ENCODE measurements at places on chromosomes 16 and 17.

- H3K4me3 ChIP-seq = no peak overlapping the region
- H3K36me3 ChIP-seq = peaks cover 12% of the 10 kb centered on the region
- no peak for ATAC-seq
- no peak overlapping the region for H3K27ac ChIP-seq
Observed at GRCh38 chr17:75371339-75371738, 34.1 kb downstream of the GRB2 start.

- no peak overlapping the region for H3K27ac ChIP-seq
- ATAC-seq = no peak
- no peak overlapping the region for H3K4me3 ChIP-seq
Observed at GRCh38 chr17:55241097-55241496, 23.7 kb upstream of the HLF start.

DNA sequence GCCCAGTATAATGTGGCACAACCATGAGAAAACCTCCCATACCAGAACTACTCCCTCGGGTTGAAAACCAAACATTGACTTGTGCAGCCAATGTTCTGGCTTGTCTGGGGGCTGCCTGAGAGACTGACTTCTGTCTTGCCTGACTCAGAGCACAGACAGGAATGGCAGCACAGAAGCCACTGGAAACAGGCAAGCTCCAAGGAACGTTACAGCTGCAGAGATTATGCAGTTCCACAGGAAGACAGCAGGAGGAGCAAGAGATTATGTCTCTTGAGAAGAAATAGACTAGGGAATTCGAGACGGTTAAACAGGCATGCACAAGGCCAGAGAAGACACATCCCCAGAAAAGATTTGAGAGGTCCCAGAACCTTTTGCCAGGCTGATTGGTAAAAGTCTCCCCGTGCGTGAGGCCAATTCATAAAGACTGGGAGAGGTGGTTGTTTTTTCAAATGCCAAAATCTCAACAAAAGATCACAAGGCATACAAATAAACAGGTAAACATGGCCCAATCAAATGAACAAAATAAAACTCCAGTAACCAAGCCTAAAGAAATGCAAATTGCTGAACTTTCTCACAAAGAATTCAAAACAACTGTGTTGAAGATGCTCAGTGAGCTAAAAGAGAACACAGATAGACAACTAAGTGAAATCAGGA, 90.6 kb upstream of the CDH5 start:
- H3K27ac ChIP-seq = no peak overlapping the region
- peak; percentile 15 for ATAC-seq
- H3K4me1 ChIP-seq = peaks cover 3% of the 10 kb centered on the region
- no peaks in the 10 kb centered on the region for H3K36me3 ChIP-seq
- no peak overlapping the region for H3K4me3 ChIP-seq

GRCh38 chr16:83338941-83339340, 468.8 kb upstream of the HSBP1 start:
- H3K27ac ChIP-seq = no peak overlapping the region
- no peaks in the 10 kb centered on the region for H3K27me3 ChIP-seq
- no peaks in the 10 kb centered on the region for H3K36me3 ChIP-seq
- H3K4me3 ChIP-seq = no peak overlapping the region

- no peak overlapping the region for H3K4me3 ChIP-seq
- H3K27me3 ChIP-seq = no peaks in the 10 kb centered on the region
- no peak overlapping the region for H3K27ac ChIP-seq
- no peak for ATAC-seq
- peaks cover 23% of the 10 kb centered on the region for H3K36me3 ChIP-seq
Observed at GRCh38 chr16:87971933-87972332, 20.7 kb downstream of the BANP start.

- no peak for ATAC-seq
- no peaks in the 10 kb centered on the region for H3K27me3 ChIP-seq
- no peak overlapping the region for H3K27ac ChIP-seq
- H3K36me3 ChIP-seq = peaks cover 92% of the 10 kb centered on the region
- no peak overlapping the region for H3K4me3 ChIP-seq
Observed at GRCh38 chr17:6465206-6466003, 21.1 kb downstream of the PIMREG start.

GRCh38 chr16:15592324-15592723, 50.6 kb downstream of the MARF1 start:
- no peak overlapping the region for H3K4me3 ChIP-seq
- no peak overlapping the region for H3K27ac ChIP-seq
- no peak for ATAC-seq
- H3K27me3 ChIP-seq = no peaks in the 10 kb centered on the region

- no peaks in the 10 kb centered on the region for H3K4me1 ChIP-seq
- H3K27me3 ChIP-seq = no peaks in the 10 kb centered on the region
- no peak overlapping the region for H3K4me3 ChIP-seq
Observed at GRCh38 chr17:70687421-70687820, 518.1 kb downstream of the KCNJ2 start.

GRCh38 chr16:76583945-76584344, 306.7 kb downstream of the CNTNAP4 start:
- no peaks in the 10 kb centered on the region for H3K27me3 ChIP-seq
- ATAC-seq = no peak
- H3K4me3 ChIP-seq = no peak overlapping the region
- no peak overlapping the region for H3K27ac ChIP-seq
- H3K36me3 ChIP-seq = no peaks in the 10 kb centered on the region

GRCh38 chr16:29820730-29821642, 724 bp downstream of the MVP start:
- H3K36me3 ChIP-seq = no peaks in the 10 kb centered on the region
- H3K4me1 ChIP-seq = no peaks in the 10 kb centered on the region
- H3K27ac ChIP-seq = peak overlapping the region; percentile 64
- peak overlapping the region; percentile 82 for H3K4me3 ChIP-seq
- no peaks in the 10 kb centered on the region for H3K27me3 ChIP-seq

GRCh38 chr17:62718429-62718828, 89.7 kb downstream of the MARCHF10 start:
- no peaks in the 10 kb centered on the region for H3K27me3 ChIP-seq
- H3K4me3 ChIP-seq = no peak overlapping the region
- ATAC-seq = no peak

GRCh38 chr17:4522661-4523060, 24.0 kb downstream of the SPNS2 start:
- H3K4me3 ChIP-seq = no peak overlapping the region
- H3K27me3 ChIP-seq = no peaks in the 10 kb centered on the region
- no peaks in the 10 kb centered on the region for H3K36me3 ChIP-seq
- ATAC-seq = no peak
- peak overlapping the region; percentile 70 for H3K27ac ChIP-seq

DNA sequence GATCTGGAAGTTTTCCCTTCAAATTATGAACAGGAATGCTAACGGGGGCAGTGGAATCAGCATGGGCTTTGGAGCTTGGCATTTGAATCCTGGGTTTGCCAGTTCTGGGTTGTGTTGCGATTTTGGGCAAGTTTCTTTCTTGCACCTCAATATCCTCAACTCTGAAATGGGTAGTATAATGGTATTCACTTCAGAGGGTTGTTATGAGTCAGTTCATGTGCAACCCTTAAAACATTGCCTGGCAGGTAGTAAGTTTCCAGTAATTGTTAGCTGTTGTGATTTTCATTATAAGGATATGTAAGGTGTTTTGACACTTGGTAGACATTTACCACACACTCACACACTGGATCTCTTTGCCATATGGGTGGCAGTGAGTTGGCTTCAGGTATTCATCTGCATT, 33.4 kb downstream of the SNX29 start:
- H3K4me3 ChIP-seq = no peak overlapping the region
- no peak for ATAC-seq
- H3K27me3 ChIP-seq = no peaks in the 10 kb centered on the region
- no peaks in the 10 kb centered on the region for H3K36me3 ChIP-seq
- no peaks in the 10 kb centered on the region for H3K4me1 ChIP-seq

GRCh38 chr16:554640-555365, 5.4 kb upstream of the PRR35 start:
- no peak for ATAC-seq
- no peaks in the 10 kb centered on the region for H3K4me1 ChIP-seq
- no peak overlapping the region for H3K4me3 ChIP-seq
- no peak overlapping the region for H3K27ac ChIP-seq
- peaks cover 23% of the 10 kb centered on the region for H3K27me3 ChIP-seq

- H3K27me3 ChIP-seq = no peaks in the 10 kb centered on the region
- H3K36me3 ChIP-seq = peaks cover 45% of the 10 kb centered on the region
- H3K27ac ChIP-seq = no peak overlapping the region
- no peak overlapping the region for H3K4me3 ChIP-seq
- H3K4me1 ChIP-seq = peaks cover 18% of the 10 kb centered on the region
Observed at GRCh38 chr16:69669577-69669976, 56.8 kb downstream of the NQO1 start.

DNA sequence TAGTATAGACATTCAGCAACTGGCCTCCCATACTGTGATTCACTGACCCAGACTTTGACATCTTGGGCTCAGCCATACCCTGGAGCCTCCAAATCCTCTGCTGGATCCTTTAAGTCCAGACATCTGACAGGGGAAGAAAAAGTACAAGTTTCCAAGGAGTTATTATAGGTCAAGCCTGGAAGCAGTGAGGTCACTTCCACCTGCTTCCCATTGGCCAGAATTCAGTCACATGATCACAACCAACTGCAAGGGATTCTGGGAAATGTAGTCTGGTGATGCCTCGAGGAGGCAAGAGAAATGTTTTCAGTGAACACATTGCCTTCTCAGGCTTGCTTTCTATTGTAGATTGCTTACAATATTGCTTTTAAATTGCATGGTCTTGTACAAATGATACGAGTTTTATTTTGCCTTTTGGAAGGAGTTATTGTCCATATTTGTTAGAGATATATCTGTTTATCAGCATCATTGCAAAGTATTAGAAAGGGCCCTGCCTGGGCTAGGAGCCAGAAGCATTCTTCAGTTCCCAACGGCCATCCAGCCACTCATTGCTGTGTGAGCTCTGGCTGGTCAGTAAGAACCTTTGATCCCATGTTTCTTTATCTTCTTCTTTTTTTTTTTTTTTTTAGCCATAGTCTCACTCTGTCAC, 696.9 kb downstream of the WWOX start:
- peak; percentile 62 for ATAC-seq
- H3K36me3 ChIP-seq = no peaks in the 10 kb centered on the region
- H3K27ac ChIP-seq = no peak overlapping the region
- no peaks in the 10 kb centered on the region for H3K4me1 ChIP-seq
- no peaks in the 10 kb centered on the region for H3K27me3 ChIP-seq
- no peak overlapping the region for H3K4me3 ChIP-seq

GRCh38 chr16:2398520-2398919, 30.7 kb upstream of the CCNF start:
- H3K27me3 ChIP-seq = no peaks in the 10 kb centered on the region
- no peak overlapping the region for H3K4me3 ChIP-seq
- no peak overlapping the region for H3K27ac ChIP-seq
- ATAC-seq = no peak
- H3K4me1 ChIP-seq = no peaks in the 10 kb centered on the region

DNA sequence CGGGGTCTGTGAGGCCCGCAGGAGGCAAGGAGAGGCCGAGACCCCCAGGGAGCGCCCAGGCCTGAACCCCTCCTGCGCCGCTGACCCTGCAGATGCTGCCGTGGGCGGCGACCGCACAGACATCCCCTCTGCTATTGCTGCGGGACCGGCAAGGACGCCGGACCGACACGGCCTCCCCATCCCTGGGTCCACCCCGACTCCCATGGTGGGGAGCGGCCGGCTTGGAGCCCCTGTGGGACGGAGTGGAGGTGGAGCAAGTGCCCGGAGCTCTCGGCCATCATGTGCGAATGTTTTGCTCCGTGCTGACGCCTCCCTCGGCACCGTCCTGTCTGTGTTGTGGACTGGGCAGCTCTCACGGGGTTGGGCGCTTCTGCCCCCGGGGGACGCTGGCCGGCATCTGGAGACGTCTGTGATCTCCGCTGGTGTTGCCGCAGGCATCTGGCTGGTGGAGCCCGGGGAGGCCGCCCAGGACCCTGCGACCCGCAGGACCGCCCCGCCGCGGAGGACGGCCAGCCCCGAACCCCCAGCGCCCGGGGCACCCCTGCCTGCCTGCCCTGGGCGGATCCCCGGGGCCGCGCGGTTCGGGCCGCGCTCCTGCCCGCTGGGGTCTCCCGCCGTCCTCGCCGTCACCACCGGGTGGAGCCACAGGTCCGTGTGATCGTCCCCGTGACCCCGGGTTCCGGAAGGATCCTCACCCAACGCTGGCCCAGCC, 12.8 kb upstream of the GNG13 start:
- H3K27ac ChIP-seq = no peak overlapping the region
- peak overlapping the region; percentile 15 for H3K4me3 ChIP-seq
- H3K36me3 ChIP-seq = no peaks in the 10 kb centered on the region
- H3K27me3 ChIP-seq = peaks cover 84% of the 10 kb centered on the region
- ATAC-seq = peak; percentile 58

DNA sequence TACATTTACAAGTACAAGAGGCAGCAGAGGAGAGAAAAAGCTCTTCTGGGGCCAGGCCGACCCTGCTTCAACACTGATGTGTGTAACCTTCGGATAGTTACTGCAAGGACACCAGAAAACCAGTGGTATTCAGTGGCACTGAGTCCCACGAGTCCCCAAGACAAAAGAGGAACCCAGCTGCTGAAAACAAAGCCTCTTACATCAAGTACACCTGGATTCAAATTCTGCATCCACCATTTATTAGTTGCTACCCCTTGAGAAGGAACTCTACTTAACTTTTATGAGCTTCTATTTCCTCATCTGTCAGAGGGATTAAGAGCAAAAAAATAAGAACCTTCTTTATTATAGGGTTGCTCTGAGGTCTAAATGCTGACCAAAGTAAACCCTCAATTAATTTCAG, 2.6 kb downstream of the EARS2 start:
- H3K27me3 ChIP-seq = no peaks in the 10 kb centered on the region
- H3K4me1 ChIP-seq = peaks cover 27% of the 10 kb centered on the region
- H3K27ac ChIP-seq = no peak overlapping the region
- ATAC-seq = no peak

- no peak overlapping the region for H3K4me3 ChIP-seq
- no peaks in the 10 kb centered on the region for H3K36me3 ChIP-seq
- H3K27me3 ChIP-seq = peaks cover 36% of the 10 kb centered on the region
- no peak overlapping the region for H3K27ac ChIP-seq
Observed at GRCh38 chr17:45867702-45868101, 23.0 kb downstream of the SPPL2C start.

GRCh38 chr16:4868026-4868425, 20.7 kb downstream of the UBN1 start:
- ATAC-seq = no peak
- no peaks in the 10 kb centered on the region for H3K27me3 ChIP-seq
- peaks cover 65% of the 10 kb centered on the region for H3K36me3 ChIP-seq
- H3K27ac ChIP-seq = no peak overlapping the region
- no peaks in the 10 kb centered on the region for H3K4me1 ChIP-seq
- no peak overlapping the region for H3K4me3 ChIP-seq

DNA sequence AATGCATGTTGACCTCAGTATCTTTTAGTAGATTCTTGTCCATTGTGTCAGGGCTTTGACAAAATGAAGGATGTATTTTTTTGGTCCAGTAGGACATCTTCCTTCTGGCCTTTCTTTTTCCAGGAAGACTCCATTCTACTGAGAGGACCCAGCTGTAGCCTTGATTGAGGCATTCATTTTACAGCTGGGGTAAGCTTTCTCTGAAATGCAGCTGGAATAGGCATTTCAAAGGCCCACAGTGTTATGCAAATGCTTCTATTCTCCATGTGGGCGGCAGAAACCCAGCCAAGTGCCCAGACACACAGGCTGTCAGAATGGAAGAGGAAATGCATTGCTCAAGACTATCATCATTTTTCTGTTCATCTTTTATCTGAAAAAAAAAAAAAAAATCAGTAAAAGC, 629.0 kb upstream of the CDH8 start:
- H3K27me3 ChIP-seq = no peaks in the 10 kb centered on the region
- H3K4me1 ChIP-seq = no peaks in the 10 kb centered on the region
- no peaks in the 10 kb centered on the region for H3K36me3 ChIP-seq
- no peak overlapping the region for H3K4me3 ChIP-seq

- no peak overlapping the region for H3K27ac ChIP-seq
- no peaks in the 10 kb centered on the region for H3K4me1 ChIP-seq
- no peaks in the 10 kb centered on the region for H3K36me3 ChIP-seq
- no peaks in the 10 kb centered on the region for H3K27me3 ChIP-seq
- H3K4me3 ChIP-seq = no peak overlapping the region
- no peak for ATAC-seq
Observed at GRCh38 chr16:75477680-75478473, 13.4 kb upstream of the TMEM170A start.

Data from gastroesophageal sphincter (tissue), 4 donors.